Cortex of kidney (tissue), 1 donor: ENCODE measurements at places on chromosomes 11 and 22.

DNA sequence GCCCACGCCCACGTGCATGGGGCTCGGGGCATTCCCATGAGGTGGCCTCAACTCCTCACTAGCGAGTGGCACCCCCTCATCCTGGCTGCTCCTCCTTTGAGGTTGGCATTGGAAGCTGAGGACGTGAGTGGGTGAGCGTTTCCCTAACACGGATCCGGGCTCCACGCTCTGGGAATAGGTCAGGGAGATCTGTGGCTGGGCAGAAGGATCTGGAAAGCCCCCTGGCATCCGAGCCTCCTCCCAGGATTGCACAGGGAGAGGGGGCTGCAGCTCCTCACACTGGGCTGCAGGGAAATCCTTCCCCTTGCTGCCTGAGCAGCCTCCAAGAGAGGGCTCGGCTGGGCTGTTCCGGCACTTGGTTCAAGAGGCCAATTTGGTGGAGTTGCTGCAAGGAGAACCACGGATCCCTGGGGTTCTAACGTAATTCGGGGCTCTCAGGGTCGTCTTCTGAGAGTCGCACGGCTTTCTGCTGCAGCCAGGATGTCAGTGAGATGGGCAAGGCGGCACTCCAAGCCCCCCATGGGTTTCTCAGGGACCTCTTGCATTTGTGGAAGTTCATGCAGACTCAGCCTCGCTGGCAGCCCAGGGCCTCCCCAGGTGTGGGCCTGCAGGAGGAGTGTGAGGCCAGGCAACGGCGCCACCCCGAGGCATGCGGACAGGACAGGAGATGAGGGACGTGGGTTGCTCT, 1119.0 kb downstream of the BRD1 start:
- DNase-seq, result no peak

DNA sequence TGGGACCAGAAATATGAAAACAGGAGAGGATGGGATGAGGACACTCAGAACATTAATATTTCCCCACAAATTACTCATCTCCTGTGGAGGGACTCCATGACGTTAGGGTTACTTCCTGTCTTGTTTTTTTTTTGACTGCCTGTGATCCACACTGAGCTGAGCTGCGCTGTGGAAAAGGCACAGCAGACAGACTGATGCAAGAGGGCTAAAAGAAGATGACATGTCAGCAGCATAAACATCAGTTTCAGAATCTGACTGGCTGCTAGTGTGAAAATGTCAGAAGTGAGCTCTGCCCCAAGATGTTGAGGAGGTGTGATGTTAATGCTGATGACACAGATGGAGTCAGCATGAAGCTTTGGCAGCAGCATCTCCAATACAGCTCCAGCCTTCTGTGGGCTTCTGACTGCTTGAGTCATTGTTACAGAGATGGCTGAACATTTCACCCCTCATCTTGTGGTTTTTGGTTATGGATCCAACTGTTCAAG, 286.8 kb downstream of the BLID start:
- no peak for DNase-seq

DNA sequence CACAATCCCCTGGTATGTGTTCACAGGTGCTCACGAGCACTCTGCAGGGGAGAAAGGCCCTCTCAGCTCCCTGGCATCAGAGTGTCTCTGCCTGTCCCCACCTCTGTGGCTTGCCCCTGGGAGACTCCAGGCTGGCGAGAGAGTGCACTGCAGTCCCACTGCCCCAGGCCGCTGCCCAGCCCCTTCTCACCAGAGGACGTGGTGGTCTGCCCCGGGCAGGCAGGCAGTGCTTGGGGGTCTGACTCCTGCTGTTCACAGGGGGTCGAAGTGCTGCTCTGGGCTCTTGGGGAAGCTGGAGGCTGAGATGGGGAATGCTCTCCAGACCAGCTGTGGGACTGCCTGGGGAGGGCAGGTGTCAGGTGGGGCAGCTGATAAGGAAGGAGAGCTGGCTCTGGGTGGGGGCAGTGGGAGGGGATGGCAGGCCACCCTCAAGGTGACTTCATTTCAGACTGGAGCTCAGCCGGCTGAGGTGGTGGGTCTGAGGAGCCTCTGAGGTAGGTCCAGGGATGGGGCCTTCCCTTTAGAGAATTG, 151.0 kb upstream of the B3GAT1 start:
- DNase-seq, result no peak

DNA sequence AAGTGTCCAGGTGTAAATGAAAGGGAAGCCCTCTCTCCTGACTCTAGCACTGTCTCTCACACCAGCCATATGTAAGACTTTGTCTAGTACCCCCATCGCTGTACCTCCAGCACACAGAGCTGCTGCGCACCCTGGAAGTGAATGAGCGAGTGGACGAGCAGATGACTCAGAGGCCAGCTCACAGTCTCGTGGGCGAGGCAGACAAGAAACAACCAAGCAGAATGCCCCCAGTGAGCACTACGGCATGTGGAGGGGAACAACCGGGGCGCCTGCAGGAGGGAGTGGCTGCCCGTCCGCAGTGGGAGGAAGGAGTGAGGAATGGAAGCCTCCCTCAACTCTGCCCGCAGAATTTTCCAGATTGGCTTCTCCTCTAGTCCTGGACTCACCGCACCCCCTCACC, 46.4 kb downstream of the MCM5 start:
- no peak for DNase-seq

DNA sequence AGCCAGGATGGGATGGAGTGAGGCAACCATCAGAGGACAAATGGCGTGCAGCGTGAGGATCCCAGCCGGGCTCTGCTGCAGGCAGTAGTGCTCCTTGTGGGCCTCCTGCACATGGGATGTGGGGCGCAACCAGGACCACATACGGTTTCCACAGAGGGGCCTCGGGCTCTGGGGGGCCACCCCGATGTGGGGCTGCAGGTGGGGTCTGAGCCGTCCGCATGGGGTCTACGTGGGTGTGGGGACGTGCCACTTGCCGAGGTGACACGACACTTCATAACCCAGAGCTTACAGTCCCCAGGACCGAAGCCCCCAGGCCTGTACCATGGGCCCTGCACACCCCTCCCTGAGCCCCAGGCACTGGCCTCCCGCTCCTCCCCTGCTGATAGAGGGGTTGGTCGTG, 10.8 kb downstream of the TTLL8 start:
- no peak for DNase-seq

DNA sequence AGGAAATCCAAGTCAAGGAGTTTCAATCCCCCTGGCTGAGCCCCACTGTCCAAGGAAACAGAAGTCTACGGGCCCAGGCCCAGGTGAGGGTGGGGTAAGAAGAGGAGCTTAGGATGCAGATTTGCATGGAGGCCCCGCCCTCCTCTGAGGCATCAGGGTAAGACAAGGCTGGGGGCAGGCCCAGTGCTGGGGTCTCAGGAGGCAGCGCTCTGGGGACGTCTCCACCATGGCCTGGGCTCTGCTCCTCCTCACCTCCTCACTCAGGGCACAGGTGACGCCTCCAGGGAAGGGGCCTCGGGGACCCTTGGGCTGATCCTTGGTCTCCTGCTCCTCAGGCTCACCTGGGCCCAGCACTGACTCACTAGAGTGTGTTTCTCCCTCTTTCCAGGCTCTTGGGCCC, 31.3 kb upstream of the IGLL5 start:
- DNase-seq, result no peak

- DNase-seq, result no peak
Measured at GRCh38 chr11:19931141-19931770, 218.6 kb downstream of the NAV2 start.

GRCh38 chr11:15146271-15147003, 31.7 kb downstream of the INSC start:
- DNase-seq, result no peak

DNA sequence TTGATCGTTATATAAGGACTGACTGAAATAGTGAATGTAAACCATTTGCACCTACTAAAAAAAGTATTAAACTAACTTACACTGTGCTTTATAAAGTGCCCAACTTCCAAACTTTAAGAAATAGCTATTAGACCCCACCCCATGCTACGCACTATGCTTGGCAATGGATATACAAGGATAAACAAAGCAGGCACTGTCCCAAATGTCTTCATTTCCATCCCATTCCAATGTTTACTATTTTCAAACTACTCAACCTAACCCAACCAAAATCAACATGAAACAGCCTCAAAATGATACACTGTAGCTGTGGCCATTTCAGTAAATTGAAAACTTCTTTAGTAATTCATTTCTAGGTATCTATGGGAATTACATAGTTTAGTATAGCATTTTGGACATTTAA, 12.5 kb downstream of the PHF21A start:
- DNase-seq, result no peak
